Stimulated activated CD8-positive, alpha-beta memory T cell treated with anti-CD3 and anti-CD28 coated beads, Interleukin-4, amount 100 ng/mL, for 1 hour (primary cell): ENCODE measurements at places on chromosomes 4 and X.

DNA sequence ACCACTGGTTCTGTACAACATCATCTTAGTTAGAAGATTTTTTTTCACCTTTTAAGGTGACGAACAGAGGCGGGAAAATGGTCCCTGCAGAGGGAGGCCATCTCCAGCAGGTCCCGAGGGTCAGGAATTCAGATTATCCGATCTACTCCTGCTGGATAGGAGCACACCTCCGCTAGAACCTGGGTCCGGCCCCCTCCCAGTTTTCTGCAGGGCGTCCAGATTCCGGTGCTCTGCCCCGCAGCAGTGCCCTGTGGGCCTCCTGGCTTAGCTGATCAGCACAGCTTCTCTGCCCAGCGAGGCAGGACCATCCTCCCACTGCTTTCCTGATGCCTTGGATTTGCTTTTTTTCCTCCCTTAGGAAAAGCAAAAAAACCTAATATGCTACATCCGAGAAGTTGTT is 2.3 kb downstream of the TBL1X start:
- DNase-seq = no peak

- DNase-seq = no peak
Observed at GRCh38 chr4:7867701-7868435, 71.8 kb downstream of the AFAP1 start.

DNA sequence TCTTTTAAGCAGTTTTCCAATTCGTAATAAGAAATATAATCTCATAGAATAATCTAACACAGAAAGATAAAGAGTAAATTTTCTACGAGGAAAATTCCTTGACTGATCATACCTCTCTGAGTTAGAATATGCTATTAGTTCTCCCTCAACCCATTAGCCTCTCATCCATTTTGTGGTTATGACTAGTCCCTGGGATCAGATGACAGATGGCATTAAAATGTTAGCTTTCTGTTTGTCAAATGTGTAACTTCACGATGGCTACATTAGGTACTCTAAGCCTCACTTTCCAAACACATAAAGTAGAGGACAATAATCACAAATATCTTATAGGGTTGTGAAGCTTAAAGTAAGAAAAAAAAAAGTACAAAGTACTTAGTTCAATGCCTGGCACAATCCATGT is 112.2 kb downstream of the ZAR1 start:
- no peak for DNase-seq

DNA sequence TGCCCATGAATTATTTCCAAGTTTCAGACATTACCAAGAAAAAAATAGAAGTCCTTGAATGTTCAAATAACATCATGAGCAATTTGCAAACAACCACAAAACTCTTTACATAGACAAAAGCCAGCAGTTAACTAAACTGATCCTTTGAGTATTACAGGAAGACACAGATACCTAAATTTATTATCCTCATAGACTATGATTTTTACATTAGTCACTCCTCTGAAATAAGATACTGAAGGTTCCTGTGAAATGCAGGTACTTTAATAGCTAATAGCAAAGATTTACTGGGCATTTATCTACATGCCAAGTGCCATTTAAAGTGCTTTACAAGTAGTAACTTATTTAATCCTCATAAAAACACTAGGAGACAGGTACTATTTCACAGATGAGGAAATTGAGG is 37.7 kb downstream of the GPR82 start:
- DNase-seq = no peak

DNA sequence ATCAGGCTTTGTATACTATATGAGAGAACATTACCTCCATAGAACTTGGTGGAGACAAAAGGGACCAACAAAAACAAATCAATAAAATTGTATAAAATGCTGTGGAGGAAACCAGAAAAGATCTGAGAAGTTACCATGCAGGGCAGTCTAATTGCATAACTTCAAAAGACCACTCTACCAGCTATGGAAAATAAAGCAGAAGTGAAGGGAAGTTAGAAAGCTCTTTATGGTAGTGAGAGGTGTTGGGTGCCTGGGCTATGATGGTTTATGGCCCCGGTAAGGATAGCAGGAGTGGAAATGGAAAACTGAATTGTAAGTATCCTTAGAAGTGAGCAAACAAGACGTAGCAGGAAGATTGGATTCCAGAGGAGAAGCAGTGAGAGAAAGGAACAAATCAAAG is 3.1 kb downstream of the TMEM184C start:
- DNase-seq = no peak

- no peak for DNase-seq
Observed at GRCh38 chrX:85611926-85612325, 232.5 kb upstream of the POF1B start.

- DNase-seq = no peak
Observed at GRCh38 chr4:95522682-95523530, 25.9 kb downstream of the UNC5C start.

GRCh38 chr4:72084587-72085011 is 52.8 kb downstream of the NPFFR2 start:
- DNase-seq = no peak

DNA sequence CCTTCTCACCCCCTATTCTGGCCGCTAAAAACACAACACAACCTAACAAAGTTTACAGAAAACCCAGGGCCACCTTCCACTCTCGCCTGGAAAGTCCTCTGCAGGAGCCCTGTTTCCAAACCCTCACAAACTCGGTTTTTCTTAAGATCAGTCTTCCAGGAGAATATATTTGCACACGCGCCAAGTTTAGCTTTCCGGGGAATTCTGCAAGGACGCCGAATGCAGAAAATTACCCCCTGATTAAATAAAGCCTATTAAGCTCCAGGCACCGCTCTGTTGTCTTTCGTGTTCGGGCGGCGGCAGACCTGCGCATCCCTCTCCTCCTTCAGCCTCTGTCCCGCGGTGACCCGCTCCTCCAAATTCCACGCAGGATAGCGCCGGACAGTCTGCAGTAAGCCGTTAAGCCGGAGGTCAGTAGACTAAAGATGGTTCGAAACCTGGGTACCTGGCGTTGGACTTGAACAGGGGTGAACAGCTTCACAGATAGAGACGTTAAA is 5.0 kb downstream of the MSX1 start:
- no peak for DNase-seq

DNA sequence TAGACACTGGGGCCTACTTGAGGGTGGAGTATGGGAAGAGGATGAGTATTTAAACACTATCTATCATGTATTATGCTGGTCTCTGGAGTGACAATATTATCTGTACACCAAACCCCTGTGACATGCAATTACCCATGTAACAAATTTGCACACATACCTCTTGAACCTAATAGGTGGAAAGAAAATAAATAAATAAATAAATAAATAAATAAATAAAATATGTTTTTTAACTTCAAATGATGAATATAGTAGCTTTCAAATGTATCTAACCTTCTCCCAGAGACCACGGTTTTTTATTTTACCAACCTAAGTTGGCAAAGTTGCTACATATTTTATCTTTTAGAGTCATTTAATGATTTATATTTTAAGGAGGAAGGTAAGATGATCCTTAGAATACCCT is 105.0 kb downstream of the TGIF2LX start:
- DNase-seq = no peak

DNA sequence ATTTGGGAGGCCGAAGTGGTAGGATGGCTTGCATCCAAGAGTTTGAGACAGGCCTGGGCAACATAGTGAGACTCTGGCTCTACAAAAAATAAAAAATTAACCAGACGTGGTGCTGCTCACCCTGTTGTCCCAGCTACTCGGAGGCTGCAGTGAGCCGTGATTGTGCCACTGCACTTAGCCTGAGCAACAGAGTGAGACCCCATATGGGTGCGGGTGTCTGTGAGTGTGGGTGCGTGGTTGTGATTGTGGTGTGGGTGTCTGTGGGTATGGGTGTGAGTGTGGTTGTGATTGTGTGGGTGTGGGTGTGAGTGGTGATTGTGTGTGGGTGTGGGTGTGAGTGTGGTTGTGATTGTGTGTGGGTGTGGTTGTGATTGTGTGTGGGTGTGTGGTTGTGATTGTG is 114.6 kb downstream of the UBE2K start:
- DNase-seq = no peak

DNA sequence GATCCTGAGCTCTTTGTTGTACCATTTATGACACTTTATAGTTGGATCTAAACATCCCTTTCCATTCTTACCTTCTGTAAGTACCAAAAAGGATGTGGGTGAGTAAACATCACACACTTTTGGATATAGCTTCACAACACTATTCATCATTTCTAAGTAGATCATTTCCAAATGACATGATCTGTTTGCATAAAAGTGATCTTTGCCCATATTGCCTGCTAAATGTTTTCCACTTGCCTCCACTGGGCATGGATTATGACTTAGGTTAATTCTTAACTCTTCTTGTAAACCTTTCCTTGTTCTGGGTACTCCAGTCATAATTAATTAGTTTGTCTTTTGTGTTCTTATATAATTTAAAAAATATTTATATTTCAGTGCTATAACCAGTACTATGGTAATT is 244.9 kb upstream of the AGA start:
- DNase-seq = no peak

DNA sequence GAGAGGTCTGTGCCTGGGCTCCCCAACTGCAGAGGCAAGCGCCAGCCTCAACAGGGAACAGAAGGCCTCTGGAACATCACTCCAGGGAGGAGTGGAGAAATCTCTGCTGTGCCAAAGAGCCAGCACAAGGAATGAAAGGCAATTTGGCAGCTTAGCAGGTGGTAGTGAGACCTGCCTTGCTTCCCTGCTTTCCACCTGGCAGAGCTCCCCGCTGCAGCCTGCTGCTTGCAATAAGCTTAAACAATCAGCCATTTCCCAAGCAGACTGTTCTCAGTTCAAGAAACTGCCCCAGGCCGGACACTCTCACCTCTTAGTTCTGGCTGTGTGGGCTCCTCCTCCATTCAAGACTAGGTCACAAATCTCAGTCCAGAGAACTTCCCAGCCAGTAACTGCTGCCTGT is 370.6 kb downstream of the MAGEB5 start:
- no peak for DNase-seq

- DNase-seq = no peak
Observed at GRCh38 chr4:1004557-1005485, 6.6 kb upstream of the FGFRL1 start.
